ENCODE measurements at places on chromosomes 7 and 10.

DNA sequence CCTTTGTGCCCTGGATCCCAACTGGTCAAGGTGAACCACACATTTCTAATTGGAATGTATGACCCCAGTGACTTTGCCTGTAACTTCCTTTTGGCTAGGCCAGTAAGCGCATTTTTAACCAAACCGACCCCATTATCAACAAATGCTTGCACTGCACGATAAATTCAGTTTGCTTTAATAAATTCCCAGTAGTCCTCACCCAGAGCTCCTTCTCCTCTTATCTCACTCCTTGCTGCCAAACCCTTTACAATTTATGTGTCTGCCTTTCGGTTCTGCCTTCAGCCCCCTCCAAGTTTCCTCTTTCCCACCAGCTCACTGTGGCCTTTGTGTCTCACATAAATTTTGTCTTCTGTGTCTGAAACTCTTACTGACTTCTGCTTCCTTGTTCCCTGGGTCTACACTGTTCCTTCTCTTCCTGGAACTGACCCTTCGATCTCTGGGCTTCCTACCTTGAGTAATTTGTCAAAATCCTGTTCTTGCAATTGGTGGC lies 59.0 kb downstream of the TBXAS1 start:
- DNase-seq = no peak

DNA sequence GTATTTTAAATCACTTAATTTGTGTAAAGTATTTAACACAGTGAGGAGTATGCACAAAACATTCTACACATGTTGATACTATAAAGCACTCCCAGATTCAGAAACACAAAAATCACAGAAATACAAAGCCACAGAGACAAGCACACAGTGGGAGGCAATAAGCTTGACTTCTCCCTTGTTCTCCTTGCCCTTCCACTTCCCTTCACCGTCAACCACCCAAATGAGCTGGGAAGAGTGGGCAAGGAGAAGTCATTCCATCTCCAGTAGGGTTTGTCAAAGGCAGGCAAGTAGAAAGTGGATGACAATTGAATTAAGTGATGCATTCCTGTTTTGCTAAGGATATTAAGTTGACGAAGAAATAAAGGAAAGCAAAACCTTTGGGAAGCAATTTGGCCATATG lies 4.2 kb upstream of the TMEM139 start:
- DNase-seq = no peak

GRCh38 chr7:83142365-83142764 lies 20.3 kb downstream of the PCLO start:
- DNase-seq = no peak

- DNase-seq = no peak
Measured at GRCh38 chr7:128076796-128077271, 45.6 kb upstream of the LRRC4 start.

DNA sequence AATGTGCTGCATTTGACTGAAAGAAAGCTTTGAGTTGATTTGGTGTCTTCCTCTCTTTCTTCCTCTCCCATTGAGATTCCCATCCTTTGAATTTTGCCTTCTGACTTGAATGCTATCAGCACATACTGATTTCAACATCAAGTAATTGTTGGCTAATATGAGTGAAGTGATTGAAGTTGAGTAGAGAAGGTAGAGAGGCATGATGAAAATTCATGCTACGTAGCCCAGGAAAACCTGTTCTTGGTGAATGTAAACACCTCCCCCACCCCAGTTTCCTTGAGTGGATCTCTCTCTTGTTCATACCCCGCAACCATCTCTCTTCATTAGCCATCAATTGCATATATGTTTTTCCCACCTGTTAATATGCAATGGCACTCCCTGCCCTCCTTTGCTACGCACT lies 193.3 kb downstream of the FRMD4A start:
- no peak for DNase-seq

- DNase-seq = no peak
Measured at GRCh38 chr10:62005281-62005680, 103.8 kb downstream of the ARID5B start.

- DNase-seq = no peak
Measured at GRCh38 chr7:10803720-10804119, 170.0 kb upstream of the PHF14 start.

- DNase-seq = peak; percentile 16
Measured at GRCh38 chr10:102504179-102504975, 605 bp downstream of the SUFU start.

DNA sequence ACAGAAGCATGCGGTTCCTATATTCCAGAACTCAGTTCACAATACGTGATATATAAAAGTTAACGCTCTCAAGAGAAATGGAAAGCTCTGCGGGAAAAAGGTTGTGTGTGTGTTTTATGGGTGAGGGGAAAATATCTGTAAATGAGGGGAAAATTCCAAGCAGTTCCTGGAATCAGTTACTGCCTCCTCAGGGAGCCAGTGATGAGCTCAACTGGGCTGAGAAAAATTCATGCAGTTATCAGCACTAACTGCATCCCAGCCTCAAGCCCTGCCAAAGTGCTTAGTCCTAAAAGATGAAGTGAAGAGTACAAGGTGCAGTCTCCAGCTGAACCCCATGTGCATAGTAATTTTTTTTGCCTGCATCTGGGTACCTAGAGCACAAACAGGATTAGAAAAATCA lies 191.9 kb downstream of the CDK14 start:
- DNase-seq = no peak

- DNase-seq = peak; percentile 31
Measured at GRCh38 chr7:155069992-155070751, at the start of gene HTR5A. Gene HTR5A, plus strand, starts transcription at chr7:155070324. Its CDS starts 576 bp downstream, at chr7:155070900.

- DNase-seq = no peak
Measured at GRCh38 chr10:98246911-98247805, 20.8 kb downstream of the LOXL4 start.

- DNase-seq = no peak
Measured at GRCh38 chr10:8095959-8096358, 41.5 kb downstream of the GATA3 start.

GRCh38 chr7:47605816-47606575 lies 24.1 kb upstream of the TNS3 start:
- DNase-seq = no peak

DNA sequence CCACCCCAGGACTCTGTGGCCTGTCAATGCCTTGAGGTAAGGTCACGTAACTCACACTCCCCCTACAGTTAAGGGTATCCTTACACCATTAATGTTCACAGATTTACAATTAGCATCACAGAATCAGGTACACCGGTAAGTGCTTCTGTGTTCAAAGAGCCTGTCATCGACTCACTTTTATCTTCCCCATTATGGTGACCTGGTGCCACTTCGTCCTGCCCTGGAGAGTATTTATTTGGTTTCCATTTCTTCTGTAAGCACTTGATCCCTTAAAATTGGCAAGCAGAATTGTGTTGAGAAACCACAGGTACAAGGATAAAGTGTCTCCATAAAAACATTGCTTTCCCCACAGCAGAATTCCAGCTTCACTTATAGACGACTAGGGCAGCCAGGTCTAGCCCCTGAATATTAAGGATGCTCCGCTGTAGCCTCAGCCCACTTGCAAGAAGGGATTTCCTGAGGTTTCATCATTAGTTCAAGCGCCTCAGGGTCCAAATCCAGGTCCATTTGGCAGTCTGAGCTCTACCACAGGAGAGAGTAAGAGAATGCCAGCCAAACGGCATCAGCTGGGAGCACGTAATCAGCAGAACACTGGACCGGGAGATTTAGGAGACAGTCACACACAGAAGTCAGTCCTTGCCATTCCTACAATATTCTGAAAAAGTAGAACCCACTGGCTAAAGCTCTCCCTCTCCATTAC lies 10.1 kb downstream of the ATXN7L1 start:
- no peak for DNase-seq

GRCh38 chr10:109698882-109699664 lies 224.2 kb downstream of the XPNPEP1 start:
- DNase-seq = no peak

DNA sequence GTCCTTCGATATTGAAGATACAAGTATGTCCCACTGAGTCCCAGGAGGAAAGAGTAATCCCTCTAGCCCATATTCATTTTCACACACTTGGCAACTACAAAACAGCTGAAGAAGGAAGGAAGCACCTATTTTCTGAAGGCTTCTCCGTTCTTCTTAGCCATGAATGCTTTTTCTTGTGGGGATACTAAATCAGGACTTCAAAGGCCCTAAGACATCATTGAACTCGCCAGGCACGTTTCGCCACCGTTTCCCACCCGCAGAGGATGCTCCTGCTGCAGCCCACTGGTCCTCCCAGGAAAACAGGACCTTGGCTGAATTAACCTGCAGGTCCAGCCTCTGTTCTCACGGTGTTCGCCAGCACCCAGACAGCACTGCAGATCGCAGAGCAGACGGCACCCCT lies 561.5 kb downstream of the DNAJB6 start:
- no peak for DNase-seq

- DNase-seq = no peak
Measured at GRCh38 chr10:67612176-67612575, 83.8 kb downstream of the CTNNA3 start.

DNA sequence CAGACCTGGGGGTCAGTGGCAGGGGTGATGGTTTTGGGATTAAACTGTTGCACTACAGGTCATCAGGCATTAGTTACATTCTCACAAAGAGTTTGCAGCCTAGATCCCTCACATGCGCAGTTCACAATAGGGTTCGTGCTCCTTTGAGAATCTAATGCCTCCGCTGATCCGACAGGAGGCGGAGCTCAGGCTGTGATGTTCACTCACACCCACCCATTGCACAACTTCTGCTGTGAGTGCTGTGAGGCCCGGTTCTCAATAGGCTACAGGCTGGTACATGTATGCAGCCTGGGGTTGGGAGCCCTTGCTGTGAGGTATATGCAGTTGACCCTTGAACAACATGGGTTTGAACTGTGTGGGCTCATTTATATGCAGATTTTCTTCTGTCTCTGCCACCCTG lies 416.4 kb downstream of the GFRA1 start:
- no peak for DNase-seq

DNA sequence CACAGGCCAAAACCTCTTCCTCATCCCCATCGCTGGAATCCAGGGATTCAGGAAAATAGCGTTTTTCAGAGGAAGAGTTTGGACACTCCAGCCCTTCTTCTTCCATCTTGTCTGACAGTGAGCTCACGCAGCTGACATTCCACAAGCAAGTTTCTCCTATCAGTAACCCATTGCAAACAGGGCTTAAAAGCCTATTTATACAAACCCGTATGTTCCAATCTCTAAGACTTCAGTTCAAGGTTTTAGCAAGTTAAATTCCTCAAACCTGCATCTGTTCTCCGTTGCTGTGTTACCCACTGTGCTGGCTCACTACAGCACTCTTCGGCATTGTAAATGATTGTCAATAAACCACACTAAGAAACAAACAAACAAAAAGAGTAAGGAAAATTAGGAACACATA lies 373 bp downstream of the DHX32 start:
- DNase-seq = no peak

GRCh38 chr7:54839575-54840213 lies 80.7 kb upstream of the SEC61G start:
- no peak for DNase-seq

DNA sequence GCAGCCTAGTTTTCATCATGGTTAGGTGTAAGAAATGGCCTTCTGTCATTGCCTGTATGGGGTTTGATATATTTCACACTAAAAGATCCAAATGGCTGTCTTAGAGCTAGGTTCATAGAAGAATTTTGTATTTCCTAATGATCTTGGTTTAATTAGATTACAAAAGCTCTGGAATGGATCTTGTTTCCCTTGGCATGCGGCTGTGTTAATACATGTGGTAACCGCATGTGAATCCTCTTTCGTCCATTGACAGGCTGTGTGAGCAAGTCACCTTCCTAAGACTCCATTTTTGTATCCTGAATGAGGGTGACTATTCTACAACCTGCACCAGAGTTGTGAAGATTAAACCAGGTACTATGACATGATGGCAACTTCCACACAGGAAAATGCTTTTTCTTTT lies 12.4 kb upstream of the FZD1 start:
- no peak for DNase-seq

- DNase-seq = no peak
Measured at GRCh38 chr7:155643804-155644177, 670 bp upstream of the RBM33 start.

GRCh38 chr10:13503745-13504463 lies 24.9 kb downstream of the BEND7 start:
- no peak for DNase-seq

DNA sequence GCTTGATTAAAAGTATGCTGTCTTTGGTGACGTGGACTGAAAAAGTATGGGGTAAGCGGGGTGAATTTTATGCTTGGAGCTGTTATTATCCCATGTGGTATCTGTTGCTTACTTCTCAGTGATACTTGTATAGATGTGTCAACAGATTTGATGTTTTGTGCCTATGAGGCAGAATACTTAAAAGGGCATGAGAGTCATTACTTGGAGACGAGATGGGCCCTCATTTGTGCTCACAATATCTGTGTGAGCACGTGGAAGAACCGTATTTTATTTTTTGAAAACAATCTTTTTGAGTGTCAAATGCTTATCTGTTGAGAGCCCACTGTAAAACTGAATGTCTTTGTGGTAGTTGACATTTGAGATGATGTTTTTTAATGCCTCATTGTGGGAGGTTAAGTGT lies 281.9 kb downstream of the EXOC4 start:
- no peak for DNase-seq

DNA sequence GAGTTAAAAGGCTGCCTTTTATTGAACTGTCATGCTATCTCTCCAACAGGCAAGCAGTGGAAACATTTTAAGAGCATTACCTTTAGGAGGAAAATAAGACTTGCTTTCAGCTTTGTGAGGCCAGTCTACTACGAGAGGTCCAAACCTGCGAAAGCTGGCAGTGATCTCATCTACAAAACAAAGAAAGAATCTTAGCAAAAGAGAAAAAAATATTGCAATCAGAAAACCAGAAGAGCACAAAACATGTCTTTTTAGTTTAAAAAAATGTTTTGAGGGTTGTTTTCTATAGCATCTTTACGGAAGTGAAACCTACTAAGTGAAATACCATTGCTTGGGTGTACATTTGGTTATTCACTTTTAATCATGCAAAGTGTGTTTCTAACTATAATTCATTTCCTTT lies 147.9 kb downstream of the CPEB3 start:
- no peak for DNase-seq

DNA sequence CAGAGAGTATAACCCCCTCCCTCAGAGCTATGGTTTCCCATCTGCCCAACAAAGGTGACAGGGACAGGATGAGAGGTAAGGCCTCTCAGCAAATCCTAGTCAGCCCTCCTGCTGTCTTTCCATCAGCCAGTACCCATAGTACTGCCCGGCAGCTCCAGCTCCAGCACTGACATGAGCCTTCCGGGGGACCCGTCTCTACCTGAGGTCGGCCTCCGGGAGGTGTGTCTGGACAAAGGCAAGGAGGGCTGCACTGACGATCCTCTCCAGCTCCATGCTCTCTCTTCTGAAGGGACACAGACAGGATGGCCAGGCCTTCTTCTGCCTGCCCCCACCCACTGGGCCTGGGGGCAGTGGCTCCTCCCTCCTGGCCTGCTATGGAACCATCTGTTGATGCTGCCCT lies 4.3 kb downstream of the FBXL15 start:
- DNase-seq = no peak

DNA sequence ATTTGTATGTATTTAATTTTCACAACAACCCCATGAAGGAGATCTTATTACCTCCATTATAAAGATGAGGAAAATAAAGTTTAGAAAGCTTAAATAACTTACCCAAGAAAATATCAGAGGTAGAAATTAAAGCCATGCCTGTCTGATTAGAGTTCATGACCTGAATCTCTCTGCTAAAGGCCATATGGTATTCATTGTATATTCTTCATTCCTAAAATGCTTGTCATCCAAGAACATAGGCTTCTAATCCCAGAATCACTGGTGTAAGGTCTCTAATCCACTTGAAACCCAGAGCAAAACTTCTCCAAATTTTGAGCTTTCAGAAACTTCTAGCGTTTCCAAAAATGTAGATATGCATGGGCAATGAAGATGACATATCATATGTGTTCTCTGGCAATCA lies 72.3 kb upstream of the YAE1 start:
- no peak for DNase-seq

GRCh38 chr7:155987681-155988235 lies 175.5 kb upstream of the SHH start:
- DNase-seq = no peak

All from effector memory CD4-positive, alpha-beta T cell (primary cell).